RWPE1 (cell line): ENCODE measurements at places on chromosomes 13 and 19.

GRCh38 chr19:50330365-50331078 is 1.3 kb upstream of the KCNC3 start:
- DNase-seq = peak; percentile 53

DNA sequence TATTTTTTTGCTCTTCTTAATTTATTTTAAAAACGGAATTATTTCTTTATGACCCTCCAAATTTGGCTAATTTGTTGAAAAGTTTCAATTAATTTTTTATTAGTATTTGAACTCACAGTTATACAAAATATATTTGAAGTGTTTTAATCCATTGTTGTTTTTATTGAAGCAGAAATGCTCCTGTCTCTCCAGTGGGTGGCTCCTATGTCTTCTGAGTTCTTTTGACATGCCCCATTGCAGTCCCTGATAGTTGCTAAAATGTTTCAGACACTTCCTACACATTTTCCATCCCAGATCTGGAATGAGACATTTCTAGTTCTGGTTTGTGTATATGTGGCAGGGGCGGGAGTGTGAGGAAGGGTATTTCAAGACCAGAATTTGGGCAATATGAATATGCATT is 579.4 kb upstream of the PRR20A start:
- peak; percentile 3 for DNase-seq

DNA sequence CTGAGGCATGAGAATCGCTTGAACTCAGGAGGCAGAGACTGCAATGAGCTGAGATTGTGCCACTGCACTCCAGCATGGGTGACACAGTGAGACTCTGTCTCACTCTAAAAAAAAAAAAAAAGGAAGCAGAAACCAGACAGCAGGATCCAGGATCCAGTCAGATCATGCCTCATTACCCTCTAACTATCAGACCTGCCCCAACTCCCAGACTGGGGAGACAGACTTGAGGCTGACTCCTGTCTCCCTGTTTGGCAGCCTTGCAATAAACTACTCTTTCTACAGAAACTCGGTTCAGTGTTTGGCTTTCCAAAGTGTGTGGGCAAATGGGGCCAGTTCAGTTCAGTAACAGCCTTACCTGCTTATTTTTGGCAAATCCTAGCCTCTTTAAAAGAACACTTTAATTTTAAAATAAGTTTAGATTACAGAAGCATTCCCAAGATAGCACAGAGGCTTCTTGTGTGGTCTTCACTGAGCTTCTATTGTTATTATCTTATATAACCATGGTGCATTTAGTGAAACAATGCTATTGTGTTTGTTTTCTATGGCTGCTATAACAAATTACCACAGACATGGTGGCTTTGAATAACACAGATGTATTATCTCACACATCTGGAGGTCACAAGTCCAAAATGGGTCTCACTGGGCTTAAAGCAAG is 18.5 kb downstream of the RASL11A start:
- no peak for DNase-seq

- DNase-seq = no peak
These were observed 4.0 kb downstream of the SELENOV start for GRCh38 chr19:39518975-39519374.

DNA sequence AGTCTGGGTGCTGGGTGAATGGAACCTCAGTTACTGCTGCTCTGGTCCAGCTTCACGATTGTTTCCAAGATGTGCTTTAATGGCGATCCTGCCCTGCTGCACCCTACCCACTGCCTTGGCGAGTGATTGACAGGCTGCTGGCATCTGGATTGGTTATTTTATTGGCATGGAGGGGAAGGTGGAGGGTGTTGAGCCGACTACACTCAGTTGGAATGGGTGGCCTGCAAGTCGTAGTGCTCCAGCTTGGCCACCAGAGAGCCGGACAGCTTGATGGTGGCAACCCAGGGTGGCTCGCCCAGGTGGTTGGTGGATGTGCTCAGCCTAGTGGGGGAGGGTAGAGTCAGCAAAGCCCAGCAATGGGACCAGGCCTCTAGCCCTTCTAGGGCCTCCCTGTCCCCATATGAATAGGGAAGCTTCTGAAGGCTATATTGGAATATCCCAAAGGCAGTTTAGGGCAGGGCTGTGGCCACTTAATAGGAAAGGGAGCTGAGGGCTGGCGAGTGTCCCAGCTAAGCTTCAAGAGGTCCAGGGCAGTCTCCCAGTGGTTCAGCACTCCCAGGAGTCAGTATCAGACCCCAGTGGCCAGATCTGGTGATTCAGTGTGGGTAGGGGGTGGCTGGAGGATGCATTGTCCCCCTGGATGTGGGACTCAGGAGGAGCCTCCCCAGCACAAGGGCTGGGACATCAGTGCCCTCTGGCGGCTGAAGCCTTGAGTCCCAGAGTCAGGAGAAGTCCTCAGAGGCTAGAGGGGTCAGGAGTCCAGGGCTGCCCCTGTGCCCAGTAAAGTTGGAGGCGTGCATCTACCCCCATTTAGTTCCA is 3.4 kb downstream of the GGN start:
- DNase-seq = no peak

GRCh38 chr19:15178629-15179308 is 22.0 kb downstream of the NOTCH3 start:
- DNase-seq = no peak

GRCh38 chr19:8682931-8683330 is 15.7 kb downstream of the ACTL9 start:
- no peak for DNase-seq

GRCh38 chr13:21031594-21032275 is 29.7 kb downstream of the LATS2 start:
- DNase-seq = no peak

DNA sequence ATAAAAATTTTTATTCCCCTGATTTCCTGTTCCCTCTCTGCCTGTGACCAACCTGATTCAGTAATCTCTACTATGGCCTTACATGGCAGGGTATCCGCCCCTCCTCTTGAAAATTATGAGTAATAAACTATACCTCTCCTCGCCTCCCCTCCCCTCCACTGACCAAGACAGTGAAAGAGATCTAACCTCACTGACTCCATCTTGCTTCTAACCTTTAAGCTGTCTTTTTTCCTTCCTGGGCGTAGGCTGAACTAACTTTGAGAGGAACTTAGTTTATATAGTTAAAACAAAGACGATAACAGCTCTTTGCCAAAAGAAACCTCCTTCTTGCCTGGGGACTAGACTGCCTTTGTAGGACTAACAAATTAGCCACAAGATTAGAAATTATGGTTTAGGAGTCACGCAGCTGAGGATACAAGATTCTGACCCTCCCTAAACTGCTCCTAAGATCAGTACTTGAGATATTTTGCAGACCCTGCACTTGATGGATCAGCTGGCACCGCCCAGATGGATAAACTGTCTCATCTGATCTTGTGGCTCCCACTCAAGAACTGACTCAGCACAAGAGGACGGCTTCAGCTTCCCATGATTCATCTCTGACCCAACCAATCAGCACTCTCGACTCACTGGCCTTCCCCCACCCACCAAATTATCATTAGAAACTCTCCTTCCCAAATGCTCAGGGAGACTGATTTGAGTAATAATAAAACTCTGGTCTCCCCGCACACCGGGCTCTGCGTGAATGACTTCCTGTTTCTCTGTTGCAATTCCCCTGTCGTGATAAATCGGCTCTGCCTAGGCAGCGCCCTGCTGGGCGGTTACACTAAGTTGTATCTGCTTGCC is 187.1 kb downstream of the TDRD3 start:
- no peak for DNase-seq

DNA sequence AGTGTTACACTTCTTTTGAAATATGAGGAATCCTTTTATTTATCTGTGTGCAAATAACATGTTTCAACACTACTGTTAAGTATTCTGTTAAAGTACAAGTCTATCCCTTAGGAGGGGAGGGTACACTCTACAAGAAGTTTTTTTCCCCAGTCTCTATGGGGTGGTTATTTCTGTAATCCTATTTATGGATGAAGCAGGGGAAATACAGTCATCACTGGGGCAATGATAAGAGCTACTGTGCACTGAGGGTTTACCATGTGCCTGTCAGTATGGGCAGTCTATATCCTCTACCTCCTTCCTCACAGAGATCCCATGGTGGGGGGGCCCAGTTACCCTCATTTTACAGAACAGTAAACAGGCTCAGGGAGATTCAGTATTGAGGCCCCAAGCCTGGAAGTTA is 16.6 kb upstream of the TRIM13 start:
- DNase-seq = no peak

GRCh38 chr13:98556968-98557631 is 19.8 kb downstream of the STK24 start:
- no peak for DNase-seq

DNA sequence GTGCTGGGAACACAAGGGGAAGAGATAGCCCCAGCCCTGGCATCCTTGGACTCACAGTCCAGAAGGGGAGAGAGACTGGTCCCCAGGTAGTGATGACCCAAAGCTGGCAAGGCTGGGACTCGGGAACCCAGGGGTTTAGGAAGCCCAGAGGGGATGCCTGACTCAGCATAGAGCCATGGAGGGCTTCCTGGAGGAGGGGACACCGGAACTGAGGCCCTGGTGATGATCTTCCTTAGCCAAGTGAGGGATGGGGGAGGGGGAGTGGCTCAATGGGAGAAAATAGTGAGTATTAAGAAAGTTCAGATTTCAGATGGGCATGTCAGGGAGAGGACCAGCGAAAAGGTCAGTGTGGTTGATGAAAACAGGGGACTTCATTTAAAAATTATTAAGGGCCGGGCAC is 26.8 kb downstream of the EXOC3L2 start:
- no peak for DNase-seq

DNA sequence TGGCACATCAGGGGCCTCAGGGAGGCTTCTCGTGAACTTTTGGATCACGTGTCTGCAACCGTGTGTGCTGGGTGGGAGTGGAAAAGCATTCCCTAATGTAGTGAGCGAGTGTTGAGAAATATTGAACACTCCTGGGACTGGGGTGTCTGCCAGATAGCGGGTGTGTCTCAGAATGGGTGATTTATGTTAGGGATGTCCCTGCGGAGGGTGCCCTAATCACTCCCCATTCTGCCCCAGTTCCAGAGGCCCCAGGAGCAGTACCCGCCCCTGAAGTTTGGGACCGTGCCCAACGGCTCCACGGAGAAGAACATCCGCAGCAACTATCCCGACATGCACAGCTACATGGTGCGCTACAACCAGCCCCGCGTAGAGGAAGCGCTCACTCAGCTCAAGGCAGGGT is 24.2 kb upstream of the GRWD1 start:
- DNase-seq = no peak

- DNase-seq = no peak
These were observed 2.7 kb downstream of the FFAR3 start for GRCh38 chr19:35360880-35361420.

GRCh38 chr13:29418026-29418425 is 177.5 kb downstream of the SLC7A1 start:
- DNase-seq = no peak

DNA sequence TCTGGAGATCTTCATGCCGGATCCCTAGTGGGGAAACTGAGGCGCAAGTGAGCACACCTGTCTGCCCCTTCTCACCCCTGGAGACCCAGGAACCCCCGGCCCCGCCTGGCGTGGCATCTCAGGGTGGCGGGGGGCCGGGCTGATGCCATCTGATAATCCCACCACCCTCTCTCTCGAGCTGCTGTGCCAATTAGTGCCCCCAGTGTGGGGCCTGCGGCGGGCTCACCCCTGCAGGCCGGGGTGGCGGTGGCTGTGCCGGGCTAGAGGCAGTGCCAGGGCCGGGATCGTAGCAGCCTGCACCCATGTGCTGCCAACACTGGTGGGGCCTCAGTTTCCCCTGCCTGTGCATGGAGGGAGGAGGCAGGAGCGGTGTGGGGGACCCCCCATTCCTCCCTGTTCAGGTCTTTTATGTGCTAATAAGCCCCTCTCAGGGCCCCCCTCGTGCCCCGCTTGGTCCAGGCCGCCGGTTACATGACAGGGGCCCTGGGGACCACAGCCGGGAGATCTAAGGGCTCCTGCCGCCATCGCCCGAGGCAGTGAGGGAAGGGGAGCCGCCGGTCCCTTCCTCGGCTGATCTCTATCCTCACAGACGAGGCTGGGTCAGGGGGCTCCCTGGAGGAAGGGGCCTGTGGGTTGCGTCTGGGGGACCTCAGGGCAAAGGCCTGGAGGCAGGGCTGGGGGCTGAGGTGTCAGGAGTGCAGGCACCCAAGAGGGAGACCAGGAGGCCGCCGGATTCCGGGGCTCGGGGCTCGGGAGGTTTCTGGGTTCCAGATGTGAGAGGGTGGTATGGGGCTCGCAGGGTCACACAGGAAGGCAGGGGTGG is 8.3 kb downstream of the EFNA2 start:
- DNase-seq = no peak

DNA sequence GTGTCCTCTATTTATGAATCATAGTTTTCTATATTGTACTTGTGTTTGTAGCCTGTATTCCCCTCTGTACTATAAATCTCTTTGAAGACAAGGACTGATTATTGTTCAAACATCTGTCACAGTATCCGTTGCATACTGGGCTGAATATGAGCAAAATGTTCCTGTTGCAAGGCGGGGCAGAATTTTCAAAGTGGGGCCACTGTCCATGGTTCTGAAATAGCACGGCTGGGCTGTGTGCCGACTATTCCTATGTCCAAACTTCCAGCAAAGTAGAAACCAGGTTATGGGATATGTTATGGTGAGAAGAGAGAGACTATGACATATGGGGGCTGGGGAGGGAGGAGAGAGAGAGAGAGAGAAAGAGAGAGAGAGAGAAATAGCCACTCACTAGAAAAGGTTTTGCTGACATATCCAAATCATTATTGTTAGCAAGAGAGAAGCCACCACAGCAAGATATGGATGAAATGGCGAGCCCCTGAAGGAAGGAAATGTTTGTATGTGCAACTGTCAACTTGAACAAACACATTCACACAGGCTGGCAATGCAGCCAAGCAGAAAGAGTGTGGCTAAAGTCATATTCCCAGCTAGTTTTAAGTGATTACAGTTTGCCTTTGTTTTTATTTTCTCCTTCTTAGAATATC is 107.0 kb upstream of the GPR12 start:
- peak; percentile 53 for DNase-seq

- no peak for DNase-seq
These were observed 127.4 kb downstream of the SLITRK5 start for GRCh38 chr13:87798536-87798935.

DNA sequence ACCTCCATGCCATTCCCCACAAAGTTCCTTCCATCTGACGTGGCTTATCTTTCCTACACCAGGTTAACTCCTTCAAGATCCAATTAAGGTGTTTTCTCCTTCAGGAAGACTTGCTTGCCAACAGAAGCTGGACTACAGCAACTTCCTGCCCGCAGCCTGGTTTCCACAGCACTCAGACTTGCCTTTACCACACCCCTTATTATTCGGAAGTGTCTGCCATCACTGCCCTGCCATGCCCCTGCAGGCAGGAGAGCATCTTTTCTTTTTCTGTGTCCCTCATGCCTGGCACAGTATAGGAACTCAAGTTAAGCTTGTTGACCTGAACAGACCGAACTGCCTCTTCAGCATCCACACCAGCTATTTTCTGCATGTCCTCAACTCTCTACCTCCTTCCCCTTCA is 168.0 kb downstream of the FOXO1 start:
- no peak for DNase-seq
